ENCODE measurements at places on chromosomes 12 and 14. TPM values are rescaled to one million over a fixed set of nuclear protein-coding genes. Genes with fewer than 3 reads are reported as not detected.

DNA sequence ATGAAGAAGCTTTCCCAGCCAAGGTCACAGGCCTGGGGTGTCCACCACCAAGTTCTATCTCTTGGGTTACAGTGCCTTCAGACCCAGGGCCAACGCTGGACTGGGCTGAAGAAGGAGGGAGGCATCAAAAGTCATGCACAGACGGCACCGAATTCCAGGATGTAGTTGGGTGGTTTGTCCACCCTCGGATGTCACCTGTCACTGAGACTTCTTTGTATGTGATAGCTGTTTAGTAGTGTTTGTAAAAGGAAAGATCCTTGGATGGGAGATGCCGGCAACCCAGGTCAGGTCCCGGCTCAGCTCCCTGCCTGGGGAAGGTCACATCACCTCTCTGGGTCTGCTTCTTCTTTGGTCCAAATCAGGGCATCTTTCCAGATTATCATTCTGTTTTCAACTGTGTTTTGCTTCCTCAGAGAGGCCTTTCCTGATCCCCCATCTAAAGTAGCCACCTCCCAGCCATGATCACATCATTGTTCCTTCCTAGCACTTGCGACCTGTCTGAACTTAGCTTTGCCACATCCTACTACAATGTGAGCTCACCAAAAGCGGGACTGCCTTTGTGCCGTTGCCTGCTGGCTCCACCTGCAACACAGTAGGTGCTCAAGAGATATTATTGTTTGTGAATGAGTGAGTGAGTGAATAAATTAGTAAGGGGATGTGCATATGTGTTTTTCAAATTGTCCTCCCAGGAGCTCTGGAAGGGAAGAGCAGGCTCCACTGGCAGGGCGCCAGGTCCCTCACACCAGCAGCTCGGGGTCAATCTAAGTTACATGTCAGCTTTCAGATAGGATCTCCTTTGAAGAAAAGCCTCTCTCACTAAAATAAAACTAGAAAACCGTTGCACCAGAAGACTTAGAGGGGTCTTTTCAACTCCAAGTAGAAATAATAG, 2.1 kb downstream of the TSPAN11 start:
- no peak for DNase-seq

DNA sequence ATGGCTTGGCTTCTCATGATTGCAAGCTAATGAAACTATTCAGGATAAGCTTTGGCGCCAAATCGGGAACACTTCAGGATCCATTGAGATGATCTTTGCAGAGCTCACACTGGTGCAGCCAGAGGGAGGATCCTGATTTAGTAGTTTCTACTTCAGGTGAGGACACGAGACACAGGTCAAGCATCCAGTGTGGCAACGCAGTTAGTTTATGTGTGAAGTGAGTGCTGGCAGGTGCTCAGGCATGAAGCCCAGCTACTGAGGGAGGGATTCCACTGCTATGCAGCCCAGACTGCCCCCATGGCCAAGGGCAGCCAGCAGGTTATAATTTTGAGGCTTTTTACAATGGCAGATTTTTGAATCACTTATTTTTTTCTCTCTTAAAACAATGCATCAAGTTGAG, 113.5 kb upstream of the PCED1B start:
- no peak for DNase-seq

- no peak for DNase-seq
Observed at GRCh38 chr12:117044790-117045159, 54.4 kb downstream of the TESC start.

DNA sequence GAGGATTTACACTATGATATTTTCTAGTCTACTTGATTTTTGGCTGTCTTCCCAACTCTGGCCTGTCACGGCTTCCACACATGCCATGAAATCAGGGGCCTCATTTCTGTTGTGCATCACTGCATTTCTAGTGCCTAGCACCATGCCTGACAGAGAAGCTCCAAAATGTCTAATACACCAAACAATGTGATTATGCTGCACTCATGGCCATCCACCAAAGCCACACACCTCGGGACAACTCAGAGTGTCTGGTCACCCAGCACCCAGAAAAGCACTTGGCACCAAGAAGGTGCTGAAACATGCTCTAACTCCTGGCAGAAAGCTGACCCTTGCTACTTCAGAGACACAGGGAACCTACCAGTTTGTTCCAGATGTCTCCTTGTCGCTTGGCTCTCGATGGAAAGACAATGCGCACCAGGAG, 11.3 kb downstream of the GCN1 start:
- no peak for DNase-seq

- no peak for DNase-seq
Observed at GRCh38 chr14:72588521-72588920, 305.4 kb downstream of the DPF3 start.

GRCh38 chr14:71139294-71139946, 232.2 kb downstream of the PCNX1 start:
- no peak for DNase-seq

DNA sequence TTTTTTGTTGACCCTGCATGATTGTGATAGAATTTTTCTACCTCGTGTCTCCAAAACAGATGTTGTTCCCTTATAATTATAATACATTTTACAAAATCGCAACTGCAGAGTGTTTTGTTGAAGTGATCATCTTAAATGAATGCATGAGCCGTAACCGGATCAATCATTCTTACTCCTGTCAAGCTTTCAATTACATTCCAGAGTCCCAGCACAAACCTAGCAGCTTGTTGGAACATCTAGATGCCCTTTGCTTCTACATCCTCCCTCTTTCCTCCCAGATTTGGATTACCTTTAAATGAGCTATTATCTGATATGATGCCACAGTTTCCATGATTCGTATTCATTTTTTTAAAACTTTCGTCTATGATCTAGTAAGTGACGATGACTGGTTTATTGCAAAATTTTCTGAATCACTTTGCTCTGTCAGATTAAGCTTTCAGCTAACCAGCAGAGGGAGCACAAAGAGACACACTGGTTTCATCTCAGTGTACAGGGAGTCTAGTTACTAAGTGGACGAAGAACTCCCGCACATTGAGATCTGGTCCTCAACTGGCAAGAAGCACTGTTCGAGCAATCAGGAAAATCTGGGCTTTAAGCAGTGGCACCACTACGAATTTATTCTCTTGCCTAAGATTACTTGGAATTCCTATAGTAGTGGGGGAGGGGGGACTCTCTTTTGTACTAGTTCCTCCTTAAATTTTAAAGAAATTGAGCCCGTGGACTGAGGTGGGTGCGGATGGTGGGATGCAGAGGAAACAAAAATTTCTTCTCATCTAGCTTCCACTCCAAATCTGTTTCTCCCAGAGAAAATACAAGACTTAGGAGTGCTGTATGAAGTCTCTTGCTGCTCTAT, 40.9 kb downstream of the TSHR start:
- no peak for DNase-seq

GRCh38 chr12:121108492-121108891, 24.2 kb upstream of the P2RX7 start:
- no peak for DNase-seq

DNA sequence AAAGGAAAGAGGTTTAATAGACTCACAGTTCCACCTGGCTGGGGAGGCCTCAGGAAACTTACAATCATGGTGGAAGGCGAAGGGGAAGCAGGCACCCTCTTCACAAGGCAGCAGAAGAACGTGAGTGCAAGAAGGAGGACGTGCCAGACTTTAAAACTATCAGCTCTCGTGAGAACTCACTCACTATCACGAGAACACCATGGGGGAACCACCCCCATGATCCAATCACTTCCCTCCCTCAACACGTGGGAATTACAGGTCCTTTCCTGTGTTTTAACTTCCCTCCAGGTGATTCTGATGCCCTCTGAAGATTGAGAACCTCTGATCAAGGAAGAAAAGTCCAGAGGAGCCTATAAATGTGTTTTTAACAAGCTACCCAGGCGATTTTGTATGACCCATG, 358.7 kb downstream of the MED13L start:
- no peak for DNase-seq

Gene FZD10
- total RNA-seq: not detected

Gene P2RX4
- 52.9 TPM for total RNA-seq
